AG09309 (cell line): ENCODE measurements at places on chromosomes 13 and 19.

- DNase-seq = no peak
Observed at GRCh38 chr19:47499863-47500830, 14.7 kb downstream of the NAPA start.

DNA sequence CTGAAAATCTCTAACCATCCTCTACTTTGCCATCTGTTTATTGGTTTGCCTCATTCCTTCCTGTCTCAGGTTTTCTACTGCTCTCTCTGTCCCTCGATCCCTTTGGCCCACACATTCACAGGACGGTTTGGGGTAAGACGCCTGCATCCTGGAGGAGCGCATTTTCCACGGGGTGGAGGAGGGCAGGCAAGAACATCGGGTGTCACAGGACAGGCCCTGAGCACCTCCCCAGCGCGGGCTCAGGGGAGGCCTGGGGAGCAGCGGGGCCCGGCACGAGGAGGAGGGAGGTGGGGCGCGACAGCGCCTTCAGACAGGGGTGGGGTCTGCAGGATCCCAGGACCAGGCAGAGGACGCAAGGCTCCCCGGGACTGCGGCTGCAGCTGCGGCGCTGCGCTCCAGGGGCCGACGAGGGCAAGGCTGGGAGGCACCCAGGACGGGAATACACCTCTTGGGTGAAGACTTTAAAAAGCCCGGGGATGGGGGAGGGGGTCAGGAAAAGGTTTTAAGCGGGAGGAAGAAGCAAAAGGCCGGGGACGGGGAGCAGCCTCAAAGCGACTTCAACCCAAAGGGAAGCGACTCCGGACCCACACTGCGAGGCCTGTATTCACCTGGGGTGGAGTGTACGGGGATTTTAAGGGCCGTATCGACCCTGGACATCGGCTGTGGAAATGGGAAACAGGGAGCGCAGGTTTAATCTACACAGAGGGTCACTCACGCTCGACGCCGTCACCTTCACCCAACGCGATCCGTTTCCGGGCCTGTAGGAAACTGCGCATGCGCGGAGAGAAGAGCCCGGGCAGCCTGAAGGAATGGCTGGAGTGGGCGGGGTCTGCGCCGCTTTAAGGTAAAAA lies at the start of gene ZNF415:
ZNF415 (minus strand) TSS at position 770 of the 851 bp plus-strand sequence. CDS start 10,234 bp downstream, outside the sequence.
- no peak for DNase-seq

DNA sequence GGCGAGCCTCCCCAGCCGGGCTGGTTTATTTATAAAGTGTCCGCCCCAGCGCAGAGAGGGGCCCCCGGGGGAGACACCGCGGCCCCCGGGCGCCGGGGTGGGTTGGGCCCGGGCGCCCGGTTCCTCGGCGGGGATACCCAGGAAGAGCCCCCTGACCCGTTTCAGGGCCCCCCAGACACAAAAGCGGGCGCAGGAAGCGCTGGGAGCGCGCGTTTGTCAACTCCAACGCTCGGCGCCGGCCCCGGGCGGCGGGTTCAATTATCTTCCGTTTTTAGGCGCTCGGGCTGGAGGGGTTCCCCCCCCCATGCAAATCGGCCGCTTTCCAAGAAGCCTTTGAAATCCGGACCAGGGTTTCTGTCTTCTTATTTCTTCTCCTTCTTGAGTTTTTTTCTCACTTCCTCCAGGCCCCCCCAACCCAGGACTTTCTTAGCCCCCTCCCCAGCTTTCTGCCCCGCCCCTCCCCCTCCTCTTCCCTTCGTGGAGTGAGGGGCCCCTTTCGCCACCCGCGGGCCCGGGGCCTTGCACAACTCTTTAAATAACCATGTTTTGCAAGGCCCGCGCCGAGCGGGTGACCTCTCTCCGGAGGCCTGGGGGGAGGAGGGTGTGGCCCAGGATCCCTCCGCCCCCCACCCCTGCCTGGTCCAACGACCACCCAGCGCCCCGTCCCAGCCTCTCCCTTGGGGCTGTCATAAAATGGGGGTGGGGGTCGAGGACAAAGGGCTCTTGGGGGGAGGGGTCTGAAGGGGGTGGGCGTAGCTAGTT lies 935 bp downstream of the ARID3A start:
- DNase-seq = no peak

GRCh38 chr13:80516818-80517348 lies 176.0 kb upstream of the SPRY2 start:
- DNase-seq = no peak

DNA sequence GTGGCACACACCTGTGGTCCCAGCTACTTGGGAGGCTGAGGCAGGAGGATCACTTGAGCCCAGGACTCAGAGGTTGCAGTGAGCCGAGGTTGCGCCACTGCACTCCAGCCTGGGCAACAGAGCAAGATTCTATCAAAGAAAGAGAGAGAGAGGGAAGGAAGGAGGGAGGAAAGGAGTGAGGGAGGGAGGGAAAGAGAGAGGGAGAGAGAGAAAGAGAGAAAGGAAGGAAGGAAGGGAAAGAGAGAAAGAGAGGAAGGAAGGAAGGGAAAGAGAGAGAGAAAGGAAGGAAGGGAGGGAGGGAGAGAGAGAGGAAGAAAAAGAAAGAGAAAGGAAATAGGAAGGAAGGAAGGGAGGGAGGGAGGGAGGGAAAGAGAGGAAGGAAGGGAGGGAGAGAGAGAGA lies 12.4 kb downstream of the NRTN start:
- DNase-seq = no peak

DNA sequence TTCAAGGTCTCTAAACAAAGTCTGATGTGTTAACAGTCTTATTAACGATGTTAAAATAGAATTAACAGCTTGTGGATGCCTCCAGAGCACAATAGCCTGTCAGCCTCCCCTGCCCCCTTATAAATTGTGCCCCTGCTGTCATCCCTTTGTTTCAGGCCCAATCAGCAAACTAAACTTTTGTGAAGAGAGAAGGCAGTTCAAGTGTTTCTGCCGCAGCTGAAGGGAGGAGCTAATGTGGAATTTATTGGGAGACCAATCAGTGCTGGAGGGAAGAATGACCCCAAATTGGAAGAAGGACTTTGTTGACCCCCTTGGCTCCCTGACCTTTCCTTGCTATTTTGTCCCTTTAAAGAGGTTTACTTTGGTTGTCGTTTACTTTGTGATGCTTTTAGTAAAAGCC lies 160.5 kb downstream of the TM9SF2 start:
- no peak for DNase-seq

- no peak for DNase-seq
Observed at GRCh38 chr19:46423188-46423587, 5.5 kb downstream of the PNMA8C start.
